ENCODE measurements at places on chromosomes 3 and 15.

DNA sequence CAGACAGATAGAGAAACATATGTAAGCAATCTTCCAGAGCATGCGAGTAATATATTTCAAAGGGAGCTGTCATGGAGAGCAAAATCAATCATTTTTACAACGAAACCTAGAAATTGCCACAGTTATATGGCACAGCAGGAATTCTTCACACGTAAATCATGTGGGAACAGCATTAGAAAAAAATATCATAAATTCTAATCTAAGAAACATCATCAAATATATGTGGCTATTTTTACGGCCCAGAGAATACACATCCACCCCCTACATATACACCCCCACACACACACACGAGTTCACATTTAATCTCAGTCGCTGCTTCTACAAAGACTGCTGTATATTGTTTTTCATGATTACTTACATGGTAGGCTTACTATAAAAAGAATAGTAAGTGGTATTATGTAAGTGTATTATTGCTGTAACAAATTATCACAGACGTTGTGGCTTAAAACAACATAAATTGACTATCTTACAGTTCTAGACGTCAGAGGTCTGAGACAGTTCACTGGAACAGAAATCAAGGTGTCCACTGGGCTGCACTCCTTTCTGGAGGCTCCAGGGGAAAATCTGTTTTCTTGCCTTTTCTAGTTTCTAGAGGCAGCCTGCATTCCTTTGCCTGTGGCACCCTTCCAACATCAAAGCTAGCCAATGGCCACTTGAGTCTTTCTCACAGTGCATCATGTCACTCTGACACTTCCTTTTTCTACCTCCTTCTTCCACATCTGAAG lies 363.3 kb downstream of the ULK4 start:
- no peak for DNase-seq

GRCh38 chr3:8562081-8562595 lies 60.5 kb downstream of the LMCD1 start:
- no peak for DNase-seq

DNA sequence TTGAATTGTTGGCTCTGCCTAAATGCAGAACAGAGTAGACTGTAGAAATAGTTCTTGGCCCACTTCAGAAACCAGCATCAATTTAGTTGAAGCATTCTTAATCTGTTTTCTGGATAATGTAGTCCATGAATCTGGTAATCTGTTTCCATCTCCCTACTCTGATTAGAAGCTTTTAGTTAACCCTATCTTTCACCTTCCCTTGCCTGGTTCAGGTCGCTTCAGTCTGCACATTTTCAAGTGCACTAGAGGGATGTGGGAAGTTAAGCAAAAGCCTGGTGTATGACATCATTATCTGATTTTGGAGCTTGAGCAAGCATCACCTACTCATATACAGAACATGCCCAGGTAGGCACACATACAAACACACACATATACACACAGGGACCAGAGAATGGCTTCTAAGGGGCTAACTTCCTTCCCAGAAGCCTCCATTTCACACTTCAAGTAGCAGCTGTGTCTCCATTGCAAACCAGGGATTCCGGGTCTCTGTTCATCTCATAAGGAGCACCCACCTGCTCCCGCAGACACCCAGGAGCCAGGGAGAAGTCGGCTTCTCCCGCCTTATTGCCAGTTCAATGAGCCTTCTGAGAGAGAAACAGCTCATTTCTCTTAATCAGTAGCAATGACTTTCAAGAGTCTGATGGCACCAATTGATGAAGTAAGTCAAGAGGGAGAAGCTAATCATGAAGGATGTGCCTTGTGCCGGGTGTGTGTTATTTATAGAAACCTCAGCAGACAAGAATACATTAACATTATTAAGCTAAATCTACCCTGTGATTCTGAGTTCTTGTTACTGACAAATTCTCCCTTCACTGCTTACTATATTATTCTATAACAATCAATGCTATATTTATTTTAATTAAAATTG lies 347.9 kb upstream of the STAC start:
- no peak for DNase-seq

DNA sequence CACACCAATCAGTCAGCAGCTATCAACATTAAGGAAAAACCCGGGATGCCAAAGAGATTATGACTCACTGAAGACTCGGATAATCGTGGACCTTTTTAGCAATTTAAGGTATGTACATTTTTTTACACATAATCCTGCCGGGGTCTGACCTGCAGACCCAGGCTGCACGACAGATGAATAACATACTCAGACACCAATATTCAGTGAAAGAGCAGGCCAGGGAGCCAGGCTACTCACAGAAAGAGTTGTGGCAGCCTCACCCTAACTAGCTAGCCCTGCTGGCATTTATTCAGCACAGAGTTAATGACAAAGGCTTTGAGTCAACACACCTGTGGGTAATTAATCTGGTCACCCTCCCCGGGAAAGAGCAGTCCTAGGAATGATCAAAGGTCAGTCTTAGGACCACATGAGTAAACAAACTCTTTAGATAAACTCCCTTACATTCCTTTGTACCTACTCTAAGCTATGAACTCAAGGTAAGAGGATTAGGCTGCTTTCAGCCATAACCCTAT lies 727.5 kb downstream of the TBL1XR1 start:
- DNase-seq: peak; percentile 4

DNA sequence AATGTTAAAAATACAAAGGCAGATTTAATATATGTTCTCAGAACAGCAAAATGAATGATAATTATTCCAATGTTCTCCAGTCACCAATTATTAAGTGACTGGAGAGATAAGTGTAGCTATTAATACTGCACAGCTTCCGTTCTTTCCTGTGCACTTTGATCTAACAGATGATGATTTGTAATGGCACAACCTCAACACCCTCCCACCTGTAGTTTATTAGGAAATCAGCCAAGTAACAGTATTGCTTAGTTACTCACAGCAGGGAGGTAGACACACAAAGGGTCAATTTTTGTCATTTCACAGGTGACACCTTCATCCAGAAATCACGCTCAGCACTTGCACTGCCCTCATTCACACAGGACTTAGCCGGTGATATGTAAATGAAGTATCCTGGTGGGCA lies 688.1 kb downstream of the EPHA3 start:
- DNase-seq: no peak

DNA sequence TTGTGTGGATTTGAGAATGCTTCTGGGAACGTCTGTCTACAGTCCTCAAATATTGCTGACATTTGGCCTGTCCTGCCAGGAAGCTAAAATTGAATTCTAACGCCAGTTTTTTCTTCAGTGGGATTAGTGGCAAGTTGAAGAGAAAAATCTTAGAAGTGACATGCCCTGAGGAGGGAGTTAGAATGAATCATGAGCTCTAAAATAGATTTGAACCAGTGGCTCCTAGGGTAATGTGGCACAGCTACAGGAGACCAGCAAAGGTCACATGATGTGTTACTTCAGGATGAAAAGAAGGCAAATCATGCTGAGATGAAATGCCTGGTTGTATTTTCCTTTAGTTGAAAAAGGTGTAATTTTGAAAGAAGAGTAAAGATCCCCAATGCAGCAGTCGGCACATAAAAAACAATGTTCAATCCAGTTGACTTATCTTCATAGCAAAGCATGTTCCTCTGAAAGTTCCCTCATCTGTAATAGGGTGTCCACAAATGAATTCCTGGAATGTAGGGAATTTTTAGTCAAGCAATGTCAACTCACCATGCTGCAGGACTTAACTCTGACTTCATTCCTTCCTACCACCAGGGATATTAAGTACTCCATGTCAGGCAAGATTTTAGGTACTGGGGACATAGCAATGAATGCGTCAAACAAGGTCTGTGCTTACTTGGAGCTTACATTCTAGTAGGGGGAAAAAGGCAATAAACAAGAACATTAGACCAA lies 171.6 kb downstream of the CADPS start:
- no peak for DNase-seq

GRCh38 chr15:82999905-83000671 lies 11.4 kb downstream of the C15orf40 start:
- DNase-seq: peak; percentile 40

DNA sequence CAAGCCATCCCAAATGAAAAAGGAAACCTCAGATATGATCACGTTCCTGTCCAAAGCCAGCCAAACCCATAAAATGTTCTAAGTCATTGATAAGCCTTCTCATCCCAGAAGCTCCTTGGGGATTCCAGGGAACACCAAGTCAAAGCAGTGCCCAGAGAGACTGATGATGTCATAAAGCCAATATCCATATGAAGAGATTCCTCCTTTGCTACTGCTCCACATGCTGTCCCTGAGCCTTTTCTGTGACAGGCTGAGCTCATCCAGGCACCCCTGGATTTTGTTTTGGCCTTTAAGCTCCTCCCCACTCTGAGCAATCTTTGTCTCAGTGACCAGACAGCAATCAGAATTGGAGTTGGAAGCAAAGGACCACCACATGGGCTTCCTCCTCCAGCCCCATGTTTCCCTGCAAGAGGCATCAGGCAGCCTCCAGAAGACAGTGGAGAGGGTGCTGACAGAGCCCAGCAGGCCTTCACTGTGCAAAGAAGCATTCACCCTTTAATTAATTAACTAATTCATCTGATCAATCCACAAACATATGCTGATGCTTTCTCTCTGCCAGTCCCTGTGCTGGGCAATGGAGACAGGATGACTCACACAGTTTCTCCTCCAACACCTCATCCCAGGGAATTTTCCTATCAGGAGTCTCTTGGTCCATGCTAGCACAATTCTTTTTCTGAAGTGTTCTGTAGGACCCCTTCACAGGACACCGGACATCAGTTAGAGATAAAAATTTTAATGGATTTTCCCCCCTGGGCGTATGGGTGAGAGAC lies 25.0 kb downstream of the MEX3B start:
- DNase-seq: peak; percentile 28

GRCh38 chr3:175093748-175094147 lies 234.6 kb downstream of the NAALADL2 start:
- no peak for DNase-seq

Measured in foreskin fibroblast (primary cell).